Activated naive CD4-positive, alpha-beta T cell treated with anti-CD3 and anti-CD28 coated beads for 36 hours (primary cell): ENCODE measurements at places on chromosomes 11 and 22. TPM values are rescaled to one million over a fixed set of nuclear protein-coding genes. Genes with fewer than 3 reads are reported as not detected.

The CFL1 gene
- 1,043 TPM for total RNA-seq

The CNIH2 gene
- 1.6 TPM for total RNA-seq

The FGF3 gene
- not detected for total RNA-seq

The GGT1 gene
- total RNA-seq, result 16.1 TPM

The GCAT gene
- total RNA-seq, result 27.2 TPM

The PTPRCAP gene
- 62.4 TPM for total RNA-seq
